ENCODE measurements at places on chromosomes 7 and 10.

DNA sequence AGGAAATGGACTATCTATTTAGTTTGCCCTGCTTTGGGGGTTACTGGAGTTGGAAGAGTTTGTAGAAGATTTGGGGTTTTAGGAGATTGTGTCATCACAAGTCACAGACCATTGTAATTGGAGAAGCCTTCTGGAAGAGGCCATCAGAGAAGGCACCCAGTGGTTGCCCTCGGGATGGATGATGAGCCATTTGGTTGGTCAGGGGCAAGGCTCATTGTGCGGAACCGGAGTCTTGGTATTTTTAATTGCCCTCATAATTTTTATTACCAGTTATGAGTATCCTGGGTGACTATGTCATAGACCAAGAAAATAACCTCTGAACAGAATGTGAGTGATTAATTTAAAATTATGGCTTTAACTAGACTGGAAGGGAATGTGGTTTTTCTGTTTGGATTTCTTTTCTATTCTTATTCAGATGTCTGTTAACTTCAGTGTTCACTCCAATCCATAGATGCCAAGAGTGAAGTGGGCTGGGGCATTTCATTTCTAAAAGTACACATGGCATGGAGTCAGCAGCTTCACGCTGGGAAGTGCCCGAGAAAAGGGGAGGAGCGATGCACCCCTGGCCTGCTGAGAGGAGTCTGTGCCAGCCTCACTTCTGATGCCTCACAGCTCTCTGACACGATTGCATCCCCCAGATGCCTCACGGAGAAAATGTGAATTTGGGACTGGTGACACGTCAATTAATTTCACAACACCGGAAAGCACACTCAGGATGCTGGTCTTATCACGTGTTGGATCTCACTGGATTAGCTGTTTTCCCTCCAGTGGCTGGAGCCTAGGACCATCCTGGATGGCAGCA lies 225.6 kb upstream of the IGFBP3 start:
- DNase-seq, result no peak

- DNase-seq, result no peak
Measured at GRCh38 chr10:117562896-117563737, 20.6 kb downstream of the EMX2 start.

DNA sequence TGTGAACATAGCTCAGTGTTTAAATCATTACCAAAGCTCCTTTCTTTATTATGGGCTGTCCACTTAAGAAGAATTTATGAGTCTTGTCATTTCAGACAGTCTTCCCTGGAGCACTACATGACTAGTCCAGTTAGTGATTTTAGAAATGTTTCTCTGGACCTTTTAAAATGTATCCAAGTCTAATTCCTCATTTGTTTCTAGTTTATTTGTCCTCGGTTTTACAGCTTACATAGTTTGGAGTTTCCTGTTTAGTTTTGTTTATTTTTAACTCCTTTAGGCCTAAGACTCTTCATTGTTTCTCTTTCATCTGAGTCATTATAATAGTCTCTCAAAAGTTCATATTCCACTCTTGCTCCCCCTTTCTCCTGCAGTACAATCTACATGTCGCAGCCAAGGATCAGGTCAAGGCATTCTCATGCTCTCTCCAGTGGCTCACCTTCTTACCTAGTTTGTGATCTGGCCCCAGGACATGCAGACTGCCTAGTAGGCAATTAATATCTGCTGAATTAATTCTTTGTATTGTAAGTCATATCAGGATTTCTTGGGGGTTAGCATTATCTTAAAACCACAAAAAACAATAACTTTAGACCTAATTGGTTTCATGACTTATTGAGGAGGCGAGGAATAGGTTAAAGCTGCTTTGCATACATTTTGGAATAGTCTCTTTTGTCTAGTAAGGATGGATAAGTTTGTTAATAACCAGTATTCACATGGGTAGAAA lies 93.8 kb downstream of the MAPK8 start:
- no peak for DNase-seq

DNA sequence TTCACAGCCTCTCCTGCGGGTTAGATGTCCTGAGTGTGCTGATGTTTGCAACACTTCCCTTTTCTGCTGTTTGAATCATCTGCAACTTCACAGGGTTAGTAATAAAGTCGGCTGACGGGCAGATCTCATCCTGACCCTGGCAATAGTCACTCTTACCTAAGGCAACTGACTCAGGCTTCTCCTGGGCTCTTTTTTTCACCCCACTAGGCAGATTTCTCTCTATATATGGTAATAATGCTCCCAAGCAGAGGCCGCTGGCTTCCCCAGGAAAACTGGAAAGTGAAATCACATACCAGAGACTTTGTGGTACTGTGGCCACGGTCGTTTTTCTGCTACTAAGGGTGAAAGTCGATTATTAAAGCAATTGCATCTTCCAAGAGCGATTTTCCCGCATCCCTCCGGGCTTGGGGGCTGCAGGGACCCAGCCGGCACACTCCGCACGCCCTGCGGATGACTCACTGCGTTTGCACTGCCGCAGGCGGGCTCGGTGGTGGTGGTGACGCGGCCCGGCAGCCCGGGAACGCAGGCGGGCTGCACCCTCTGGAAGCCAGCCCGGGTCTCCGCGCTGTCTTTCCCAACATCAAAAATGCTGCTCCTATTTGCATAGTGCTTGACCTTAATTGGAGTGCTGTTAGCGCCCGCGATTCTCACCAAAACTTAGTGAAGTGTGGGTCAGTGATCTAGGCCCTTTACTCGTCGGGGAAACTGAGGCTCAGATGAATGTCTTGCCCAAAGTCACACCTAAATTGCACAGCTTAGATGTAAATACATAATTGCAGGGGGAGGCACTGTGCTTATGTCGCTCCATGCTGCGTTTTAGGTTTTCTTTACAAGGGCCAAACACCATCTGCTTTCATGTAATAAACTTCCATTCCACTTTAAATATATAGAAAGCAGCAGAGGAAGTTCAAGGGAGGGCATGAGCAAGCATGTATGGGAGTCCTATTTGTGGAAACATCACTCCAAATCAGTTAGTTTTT lies 47.6 kb upstream of the ITGB1 start:
- DNase-seq, result no peak

GRCh38 chr7:89681448-89681847 lies 472.8 kb upstream of the STEAP1 start:
- DNase-seq, result no peak

GRCh38 chr10:79394664-79395063 lies 47.4 kb downstream of the PPIF start:
- no peak for DNase-seq

DNA sequence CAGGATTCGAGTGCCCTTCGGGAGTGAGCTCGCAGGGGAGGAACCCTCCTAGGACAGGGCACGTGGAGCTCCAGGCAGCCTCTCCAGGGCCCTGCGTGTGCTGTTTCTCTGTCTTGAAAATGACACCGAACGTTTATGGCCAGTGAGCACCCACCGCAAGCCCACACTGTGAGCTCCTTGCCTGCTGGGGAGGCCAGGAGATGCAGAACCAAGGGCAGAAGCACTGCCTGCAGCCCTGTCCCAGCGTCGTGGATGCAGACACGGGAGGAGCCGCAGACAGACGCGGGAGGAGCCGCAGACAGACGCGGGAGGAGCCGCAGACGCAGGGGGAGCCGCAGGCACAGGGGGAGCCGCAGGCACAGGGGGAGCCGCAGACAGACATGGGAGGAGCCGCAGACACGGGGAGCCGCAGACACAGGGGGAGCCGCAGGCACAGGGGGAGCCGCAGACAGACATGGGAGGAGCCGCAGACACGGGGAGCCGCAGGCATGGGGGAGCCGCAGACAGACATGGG lies 314.4 kb downstream of the PTPRN2 start:
- no peak for DNase-seq

DNA sequence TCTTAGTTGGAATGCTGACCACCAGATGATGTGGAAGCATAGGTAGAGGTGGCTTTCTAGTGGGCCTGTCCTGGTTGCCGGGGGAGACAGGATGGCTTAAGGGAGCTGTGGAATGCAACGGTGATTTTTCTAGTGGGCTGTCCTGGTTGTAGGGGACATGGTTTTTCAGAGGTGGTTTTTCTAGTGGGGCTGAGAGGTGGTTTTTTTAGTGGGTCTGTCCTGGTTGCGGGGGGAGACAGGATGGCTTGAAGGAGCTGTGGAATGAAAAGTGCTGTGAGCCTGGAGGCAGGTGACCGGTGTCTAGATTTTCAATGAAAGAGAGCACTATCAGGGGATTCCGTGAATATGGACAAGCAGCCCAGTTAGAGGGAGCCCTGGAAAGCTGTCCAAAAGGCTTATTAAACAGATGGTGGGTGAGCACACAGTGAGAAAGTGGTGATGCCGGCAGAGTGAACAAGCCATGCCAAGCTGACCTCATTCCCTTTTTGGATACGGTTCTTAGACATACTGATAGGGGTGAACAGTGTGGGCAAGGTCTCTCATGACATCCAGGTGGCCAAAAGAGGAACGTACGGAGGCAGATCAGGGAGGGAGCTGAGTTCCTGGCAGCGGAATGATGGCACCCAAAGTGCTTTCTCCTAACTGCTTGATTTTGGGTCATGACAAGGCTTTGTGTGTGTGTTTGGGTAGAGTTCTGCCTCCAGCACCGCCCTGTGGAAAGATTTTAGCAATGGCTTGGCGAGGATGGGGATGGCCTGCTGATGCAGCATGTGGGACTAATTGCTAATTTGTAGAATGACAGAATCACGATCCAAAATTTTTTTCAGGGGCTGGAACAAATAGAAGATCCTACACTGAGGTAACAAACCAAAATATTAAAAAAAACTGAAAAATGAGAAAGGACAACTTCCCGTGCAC lies 126.6 kb downstream of the TMEM178B start:
- no peak for DNase-seq
